ENCODE measurements at places on chromosomes 3 and 15. TPM values are rescaled to one million over a fixed set of nuclear protein-coding genes. Genes with fewer than 3 reads are reported as not detected.

DNA sequence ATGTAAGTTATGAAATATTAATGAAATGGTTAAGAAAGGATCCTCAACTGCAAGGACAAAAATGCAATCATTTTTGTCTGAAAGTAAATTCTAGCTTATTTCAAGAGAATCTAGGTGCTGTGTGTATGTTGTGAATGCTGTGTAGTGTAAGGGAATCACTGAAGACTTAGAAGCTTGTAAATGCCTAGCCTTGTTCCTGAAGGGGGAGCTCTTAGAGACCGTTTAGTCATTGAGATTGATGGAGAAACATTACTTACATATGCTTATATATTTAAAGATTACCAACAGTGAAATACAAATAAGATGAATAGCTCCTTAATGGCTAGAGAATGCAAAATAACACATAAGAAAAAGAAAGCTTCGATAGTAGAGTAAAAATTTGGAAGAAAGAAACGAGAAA is 67.9 kb downstream of the CNTN4 start:
- DNase-seq, result no peak

The MYLK gene
- 6.6 TPM for total RNA-seq

The STAB1 gene
- 0.32 TPM for total RNA-seq

DNA sequence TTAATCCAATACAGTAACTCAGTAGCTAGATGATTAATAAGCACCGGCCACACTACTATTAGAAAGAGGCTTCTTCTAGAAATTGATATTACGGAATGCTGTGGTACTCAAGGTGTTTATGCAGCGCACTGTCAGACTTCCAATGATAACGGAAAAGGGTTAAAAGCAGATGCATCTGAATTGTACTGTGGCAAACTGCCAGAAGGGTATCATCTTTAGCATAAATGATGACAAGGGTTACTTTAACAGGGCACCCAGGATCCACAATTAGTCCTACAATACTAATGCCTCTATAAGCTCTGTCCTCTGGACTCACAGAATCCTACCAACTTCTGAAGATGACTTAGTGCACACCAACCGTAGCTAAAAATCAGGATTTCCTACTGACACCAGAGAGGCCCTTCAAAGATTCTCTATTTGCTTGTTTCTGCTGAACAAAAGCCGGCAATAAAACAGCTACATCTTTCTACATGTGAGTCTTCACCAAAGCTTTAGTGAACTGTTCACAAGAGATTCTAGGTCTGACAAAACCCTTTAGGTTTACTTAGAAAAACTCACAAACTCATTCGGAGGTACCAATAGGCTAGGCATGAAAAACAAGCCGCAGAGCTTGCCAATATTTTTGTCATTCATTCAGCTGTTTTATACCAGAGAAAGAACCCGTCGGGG is 7.1 kb downstream of the SATB1 start:
- DNase-seq, result no peak

The PLSCR5 gene
- total RNA-seq, result not detected

The HESX1 gene
- 10.6 TPM for total RNA-seq

DNA sequence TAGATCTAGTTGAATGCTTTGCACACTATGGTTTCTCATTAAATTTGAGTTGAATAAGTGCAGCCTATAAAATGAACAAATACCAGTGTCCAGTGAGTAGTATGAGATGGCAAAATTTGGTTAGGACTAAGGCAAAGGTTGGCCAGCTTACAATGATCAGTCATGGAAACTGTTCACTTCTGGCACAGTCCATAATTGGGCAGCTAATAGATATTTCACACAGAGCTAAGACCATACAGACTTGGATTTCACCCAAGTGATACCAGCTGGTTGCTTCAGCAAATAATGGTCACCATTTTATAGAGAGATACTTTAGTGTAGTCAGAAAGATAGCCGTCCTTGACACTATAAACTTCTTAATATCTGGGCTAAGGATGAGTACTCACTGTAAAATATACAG is 15.7 kb downstream of the GAP43 start:
- no peak for DNase-seq

- no peak for DNase-seq
Measured at GRCh38 chr15:48012191-48012590, 108.6 kb upstream of the SLC24A5 start.

DNA sequence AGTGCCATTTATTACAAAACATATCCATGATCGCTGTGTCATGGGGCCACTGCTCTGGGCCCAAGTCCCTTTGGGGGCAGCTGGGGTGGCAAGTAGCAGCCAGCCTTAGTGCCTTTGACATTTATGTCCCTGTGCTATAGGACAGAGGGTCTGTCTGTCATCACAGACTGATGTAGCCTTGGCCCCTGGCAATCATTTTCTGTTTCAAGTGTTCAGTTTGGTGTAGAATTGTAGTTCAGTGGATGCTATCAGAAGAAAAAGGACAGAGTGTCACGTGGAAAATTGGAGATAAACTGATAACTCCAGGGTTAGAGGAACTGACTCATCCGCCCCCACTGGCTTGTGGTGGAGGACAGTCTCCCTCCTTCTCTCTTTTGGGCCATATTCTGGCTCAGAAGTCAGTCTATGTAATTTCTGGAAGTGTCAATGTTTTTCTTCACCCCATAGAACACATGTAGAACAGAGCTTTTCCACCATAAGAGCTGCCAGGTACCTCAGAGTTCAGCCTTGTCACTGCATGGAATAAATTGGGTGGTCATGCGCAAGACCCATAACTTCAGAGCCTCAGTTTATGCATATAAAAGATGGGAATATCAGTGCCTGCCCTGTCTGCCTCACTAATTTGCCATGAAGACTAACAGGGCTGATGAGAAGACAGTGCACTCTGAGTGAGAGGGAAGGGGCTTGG is 4.5 kb upstream of the MRPS22 start:
- no peak for DNase-seq

The XCR1 gene
- not detected for total RNA-seq

The ATP6V1A gene
- 61.6 TPM for total RNA-seq

The FEZF2 gene
- total RNA-seq, result not detected

- no peak for DNase-seq
Measured at GRCh38 chr3:196063971-196064370, 17.9 kb downstream of the TFRC start.

DNA sequence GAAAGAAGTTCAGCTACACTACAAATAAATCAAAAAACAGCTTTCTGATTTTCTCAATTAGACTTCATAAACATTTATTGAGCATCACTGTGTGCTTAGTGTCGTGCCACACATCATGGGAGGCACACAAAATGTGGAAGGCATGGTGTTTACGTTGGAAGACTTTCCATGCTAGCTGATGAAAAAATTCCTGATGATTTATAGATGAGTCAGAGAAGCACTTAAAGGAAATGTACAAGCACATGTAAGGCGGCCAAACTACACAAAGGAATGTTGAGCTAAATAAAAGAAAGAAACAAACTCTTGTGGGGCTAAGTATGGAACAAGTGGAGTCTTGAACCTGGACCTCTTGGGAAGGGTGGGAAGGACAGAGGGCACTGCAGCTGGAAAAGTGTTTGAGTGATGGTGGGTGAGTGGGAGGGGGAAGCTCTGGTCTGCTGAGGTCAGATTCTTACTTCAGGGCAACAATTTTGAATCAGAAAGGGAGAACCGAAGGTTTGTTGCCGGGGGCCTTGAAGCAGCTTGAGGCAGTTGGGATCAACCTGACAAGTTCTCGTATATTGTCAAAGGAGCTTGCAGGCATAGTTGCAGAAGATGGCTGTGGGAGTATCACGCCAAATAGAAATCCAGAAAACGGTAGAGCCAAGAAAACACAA is 66.9 kb downstream of the FOXB1 start:
- DNase-seq, result no peak

The AADACL2 gene
- total RNA-seq, result not detected

DNA sequence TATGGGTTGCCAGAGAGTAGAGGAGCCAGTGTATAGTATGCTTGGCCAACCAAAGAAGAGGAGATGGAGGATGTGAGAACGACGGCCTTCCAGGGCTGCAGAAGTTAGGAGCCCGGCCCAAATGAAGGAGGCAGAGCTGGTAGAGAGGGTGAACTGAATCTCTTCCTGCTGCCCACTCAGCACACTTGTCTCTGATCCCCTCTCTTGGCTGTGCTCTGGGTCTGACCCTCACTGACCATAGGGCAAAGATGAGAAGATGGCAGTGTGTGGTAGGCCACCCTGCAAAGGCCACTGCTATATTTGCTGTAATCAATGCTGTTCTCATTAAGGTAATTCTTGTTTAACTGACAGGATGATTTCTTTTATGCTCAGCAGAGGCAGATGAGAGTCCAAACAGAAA is 256.0 kb downstream of the OCA2 start:
- DNase-seq, result no peak

The EXD1 gene
- total RNA-seq, result not detected

GRCh38 chr3:10600296-10600714 is 94.9 kb upstream of the ATP2B2 start:
- DNase-seq, result no peak

The SLC6A6 gene
- 56.5 TPM for total RNA-seq

Measured in endodermal cell (in vitro differentiated cells).